ENCODE measurements at places on chromosomes 3 and 15. TPM values are rescaled to one million over a fixed set of nuclear protein-coding genes. Genes with fewer than 3 reads are reported as not detected.

The NRROS gene
- total RNA-seq, result 0.46 TPM

The TPRG1 gene
- total RNA-seq, result 0.43 TPM

The GREM1 gene
- 307 TPM for total RNA-seq

The C3orf85 gene
- total RNA-seq, result not detected

The SCN5A gene
- total RNA-seq, result 0.37 TPM

The IQCF5 gene
- not detected for total RNA-seq

The ALDH1L1 gene
- under 0.01 TPM for total RNA-seq

The TRNT1 gene
- total RNA-seq, result 36.0 TPM

The ABHD10 gene
- total RNA-seq, result 39.1 TPM

The EPM2AIP1 gene
- 12.9 TPM for total RNA-seq
